ENCODE measurements at places on chromosomes 3 and 15.

DNA sequence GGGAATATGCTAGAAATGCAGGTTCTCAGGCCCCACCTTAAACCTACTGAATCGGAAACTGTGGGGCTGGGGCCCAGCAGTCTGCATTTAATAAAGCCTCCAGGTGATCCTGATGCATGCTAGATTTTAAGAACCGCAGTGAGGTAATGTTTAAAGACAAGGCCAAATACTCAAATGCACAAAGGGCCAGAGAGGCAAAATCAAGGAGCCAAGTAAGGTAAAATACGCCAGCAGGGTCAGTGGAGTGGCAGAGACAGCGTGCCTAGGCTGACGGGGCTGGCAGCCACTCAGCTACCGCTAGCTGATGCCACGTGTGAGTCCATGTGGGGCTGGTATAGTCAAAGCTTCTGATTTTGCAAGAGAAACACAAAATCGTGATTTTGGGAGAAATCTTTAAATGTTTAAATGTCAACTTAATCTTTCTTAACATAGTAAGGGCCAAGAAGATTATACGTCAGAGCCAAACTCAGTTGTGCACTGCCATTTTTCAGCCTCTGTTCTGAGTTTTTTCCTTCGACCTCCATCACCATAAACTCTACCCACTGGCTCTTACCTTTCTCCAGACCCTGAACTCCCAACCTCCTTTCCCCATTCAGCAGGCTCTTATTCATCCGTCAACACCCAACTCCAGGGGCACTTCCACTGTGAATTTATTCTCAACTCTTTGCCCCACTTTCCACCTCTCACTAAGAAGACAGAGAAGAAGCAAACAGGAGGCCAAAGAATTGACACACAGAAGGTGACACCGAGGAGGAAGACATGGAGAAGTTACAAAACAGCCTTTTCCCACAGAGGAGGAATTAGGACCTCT is 136.6 kb upstream of the RAD18 start:
- no peak for DNase-seq

DNA sequence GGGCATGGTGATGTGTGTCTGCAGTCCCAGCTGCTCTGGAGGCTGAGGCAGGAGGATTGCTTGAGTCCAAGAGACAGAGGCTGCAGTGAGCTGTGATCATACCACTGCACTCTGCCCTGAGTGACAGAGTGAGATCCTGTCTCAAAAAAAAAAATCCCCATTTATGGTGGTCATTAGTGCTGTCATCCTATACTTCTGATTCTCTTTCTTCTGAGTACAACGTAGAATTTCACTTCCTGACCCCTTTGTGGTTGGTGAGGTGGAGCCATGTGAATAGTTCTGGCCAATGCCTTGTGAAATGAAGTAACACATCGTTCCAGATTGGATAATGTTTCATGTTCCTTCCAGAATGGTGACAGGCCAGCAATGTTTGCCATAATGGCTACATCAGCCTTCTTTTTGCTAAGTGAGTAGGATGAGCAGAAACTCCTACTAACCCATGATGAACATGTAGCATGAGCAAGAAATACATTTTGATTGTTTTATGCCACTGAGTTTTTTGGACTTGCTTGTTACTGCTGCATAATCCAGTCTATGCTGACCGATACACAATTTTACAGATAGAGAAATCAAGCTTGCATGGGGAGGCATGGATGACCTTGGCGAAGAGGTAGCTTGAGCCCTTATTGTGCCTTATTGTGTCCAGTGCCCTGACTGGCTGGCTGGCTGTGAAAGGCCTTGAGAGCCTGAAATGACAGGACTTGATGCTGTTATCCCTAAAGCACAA is 30.9 kb upstream of the TLE3 start:
- no peak for DNase-seq

- DNase-seq: peak; percentile 95
Measured at GRCh38 chr15:70795311-70795665, 31.9 kb upstream of the UACA start.

DNA sequence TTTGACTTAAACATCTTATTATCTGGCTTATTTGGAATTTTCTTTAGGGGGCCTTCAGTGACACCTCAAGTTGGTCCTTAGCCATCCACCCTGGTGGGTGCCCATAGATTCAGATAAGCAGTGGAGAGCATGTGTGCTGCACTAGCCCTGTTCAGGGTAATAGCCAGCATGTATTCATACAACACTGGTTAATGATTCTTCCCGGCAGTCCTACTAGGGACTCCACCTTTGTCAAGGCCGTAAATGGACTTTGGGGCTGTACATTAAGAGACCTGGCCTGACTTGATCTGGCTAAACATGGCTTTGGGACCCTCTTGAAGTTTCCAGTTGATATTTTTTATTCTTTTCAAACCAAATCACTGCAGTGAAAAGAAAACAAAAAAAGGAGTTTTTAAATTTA is 125.8 kb downstream of the PTPRG start:
- DNase-seq: no peak

- DNase-seq: peak; percentile 44
Measured at GRCh38 chr3:159322322-159322939, 520.6 kb downstream of the MFSD1 start.

DNA sequence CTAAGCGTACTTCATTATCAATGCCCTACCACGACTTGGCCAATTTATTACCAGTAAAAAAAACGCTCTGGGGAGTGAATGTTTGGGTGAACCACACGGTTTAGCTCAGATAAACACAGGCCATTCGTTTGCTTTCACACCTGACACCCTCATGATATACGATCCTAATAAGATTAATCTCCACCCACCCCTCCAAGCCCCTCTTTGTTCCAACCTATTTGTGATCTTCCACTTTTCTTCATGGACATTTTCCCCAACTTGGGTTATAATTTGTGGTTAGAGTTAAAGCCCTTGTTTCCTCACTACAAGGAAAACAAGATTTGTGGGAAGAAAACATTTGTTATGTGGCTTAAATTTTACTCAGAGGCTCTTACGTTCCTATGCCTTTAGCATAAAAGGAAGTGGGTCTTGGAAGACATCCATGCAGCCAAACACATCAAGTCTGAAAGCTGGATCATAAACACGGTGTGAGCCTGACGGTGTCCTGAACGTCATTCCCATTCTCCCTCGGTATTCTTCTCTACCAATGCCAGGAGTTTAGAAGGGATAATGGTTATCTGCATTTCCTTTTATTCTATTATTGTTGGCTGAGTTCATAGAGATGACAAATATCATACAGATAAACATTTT is 518.9 kb downstream of the NR2F2 start:
- DNase-seq: peak; percentile 53

- no peak for DNase-seq
Measured at GRCh38 chr3:119774444-119774843, 7.5 kb upstream of the NR1I2 start.

- DNase-seq: no peak
Measured at GRCh38 chr15:58087871-58088270, 22.4 kb upstream of the ALDH1A2 start.

GRCh38 chr3:167992381-167992780 is 103.3 kb downstream of the GOLIM4 start:
- no peak for DNase-seq

GRCh38 chr3:118801899-118802298 is 232.7 kb downstream of the IGSF11 start:
- DNase-seq: no peak

- peak; percentile 6 for DNase-seq
Measured at GRCh38 chr15:47754312-47754711, 37.0 kb downstream of the SEMA6D start.

GRCh38 chr3:149542375-149543312 is 68.1 kb downstream of the TM4SF4 start:
- DNase-seq: peak; percentile 62

GRCh38 chr15:98063871-98064270 is 103.4 kb downstream of the ARRDC4 start:
- no peak for DNase-seq

- DNase-seq: no peak
Measured at GRCh38 chr3:194979173-194979572, 291.8 kb downstream of the XXYLT1 start.
